Activated T-cell treated with anti-CD3 and anti-CD28 coated beads for 4 hours (primary cell): ENCODE measurements at places on chromosomes 11 and 22.

DNA sequence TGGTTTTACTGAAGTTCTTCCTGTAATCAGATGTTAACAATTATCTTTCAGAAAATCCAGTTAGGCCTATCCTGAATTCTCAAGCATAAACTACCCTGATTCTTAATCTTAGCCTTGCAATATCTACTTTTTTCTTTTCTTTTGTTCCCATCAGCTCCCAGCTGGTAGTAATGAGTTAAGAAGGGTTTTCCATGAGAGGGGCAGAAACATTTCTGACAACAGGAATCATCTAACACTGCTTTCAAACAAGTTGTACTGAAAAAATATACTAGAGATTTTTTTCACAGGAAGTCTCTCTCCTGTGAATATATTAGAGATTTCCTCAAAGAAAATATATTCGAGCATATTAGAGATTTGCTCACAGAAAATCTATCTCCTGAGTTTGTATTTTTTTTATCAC is 3.3 kb upstream of the TRIM6 start:
- DNase-seq = no peak

DNA sequence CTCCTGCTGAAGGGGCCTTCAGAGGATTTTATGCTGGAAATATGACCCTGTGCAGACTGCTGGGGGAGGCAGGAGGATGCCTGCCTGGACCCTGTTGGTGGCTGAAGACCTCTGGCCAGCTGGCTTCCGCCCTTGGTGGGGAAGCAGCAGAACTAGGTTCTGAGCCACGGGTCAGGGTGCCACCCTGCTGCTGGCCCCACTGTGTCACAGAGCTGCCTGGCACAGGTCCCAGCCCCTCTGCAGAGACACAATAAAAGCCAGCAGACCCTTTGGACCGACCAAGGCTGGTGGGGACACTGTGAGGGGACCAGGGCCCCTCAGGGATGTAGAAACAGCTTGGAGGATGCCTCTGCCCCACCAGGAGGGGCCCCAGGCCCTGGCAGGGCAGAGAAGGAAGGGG is 6.9 kb upstream of the SREBF2 start:
- DNase-seq = no peak

DNA sequence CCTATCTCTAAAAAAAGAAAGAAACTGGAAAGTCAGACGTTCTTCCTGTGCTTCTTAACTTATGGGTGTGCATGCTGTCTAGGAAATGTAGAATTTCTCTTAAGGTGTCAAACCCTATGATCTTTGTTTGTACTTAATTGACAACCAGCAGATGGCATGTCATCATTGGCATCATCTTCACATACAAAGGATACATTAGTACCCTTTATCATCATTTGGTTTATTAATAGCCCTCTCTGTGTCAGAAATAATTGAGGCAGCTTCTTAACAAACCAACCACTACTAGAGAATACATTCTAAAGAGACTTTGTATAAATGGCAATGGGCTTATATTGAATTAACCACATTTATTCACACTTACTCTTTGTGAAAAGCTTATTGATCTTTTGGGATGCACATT is 13.9 kb downstream of the SRPRA start:
- no peak for DNase-seq

DNA sequence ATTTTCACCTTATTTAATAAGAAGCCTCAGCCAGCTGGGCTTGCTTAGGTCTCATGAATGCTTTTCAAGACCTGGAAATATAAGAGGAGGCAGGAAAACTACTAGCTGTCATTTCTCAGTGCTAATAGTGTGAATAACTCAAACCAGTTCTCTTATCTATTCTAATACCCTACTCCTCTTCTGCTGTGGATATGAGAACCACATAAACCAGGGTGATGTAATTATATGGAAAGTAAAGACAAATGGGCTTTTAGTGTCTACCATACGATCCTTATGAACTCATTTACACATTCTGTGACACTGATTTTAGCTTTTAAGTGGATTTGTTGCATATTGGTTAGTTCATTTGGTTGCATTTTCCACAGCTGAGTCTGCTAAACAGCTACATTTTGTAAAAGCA is 8.6 kb downstream of the PDGFD start:
- DNase-seq = no peak

- DNase-seq = no peak
Measured at GRCh38 chr22:22009661-22010060, 27.1 kb upstream of the TOP3B start.

GRCh38 chr11:35403765-35404387 is 15.5 kb downstream of the SLC1A2 start:
- DNase-seq = no peak

DNA sequence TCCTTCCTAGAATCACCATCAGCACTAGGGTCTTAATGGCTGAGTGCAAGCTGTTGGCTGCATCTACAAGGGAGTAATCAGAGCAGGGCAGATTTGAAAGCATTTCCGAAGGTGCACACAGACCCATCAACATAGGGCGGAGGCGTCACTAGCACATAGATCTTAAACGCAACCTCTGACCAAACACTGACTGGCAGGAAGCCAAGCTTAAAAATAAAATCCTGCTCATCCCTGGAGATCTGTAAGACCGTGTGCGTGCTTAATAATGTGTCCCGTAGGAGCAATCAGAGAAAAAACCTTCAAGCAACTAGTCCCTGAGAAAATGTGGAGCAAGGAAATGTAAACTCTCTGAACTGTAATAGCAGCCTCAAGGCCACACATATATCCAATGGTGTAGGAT is 470.5 kb downstream of the ETS1 start:
- no peak for DNase-seq
